Stimulated activated CD8-positive, alpha-beta memory T cell treated with anti-CD3 and anti-CD28 coated beads, Interleukin-2, amount 100 ng/mL, for 1 hour (primary cell): ENCODE measurements at places on chromosomes 4 and X.

DNA sequence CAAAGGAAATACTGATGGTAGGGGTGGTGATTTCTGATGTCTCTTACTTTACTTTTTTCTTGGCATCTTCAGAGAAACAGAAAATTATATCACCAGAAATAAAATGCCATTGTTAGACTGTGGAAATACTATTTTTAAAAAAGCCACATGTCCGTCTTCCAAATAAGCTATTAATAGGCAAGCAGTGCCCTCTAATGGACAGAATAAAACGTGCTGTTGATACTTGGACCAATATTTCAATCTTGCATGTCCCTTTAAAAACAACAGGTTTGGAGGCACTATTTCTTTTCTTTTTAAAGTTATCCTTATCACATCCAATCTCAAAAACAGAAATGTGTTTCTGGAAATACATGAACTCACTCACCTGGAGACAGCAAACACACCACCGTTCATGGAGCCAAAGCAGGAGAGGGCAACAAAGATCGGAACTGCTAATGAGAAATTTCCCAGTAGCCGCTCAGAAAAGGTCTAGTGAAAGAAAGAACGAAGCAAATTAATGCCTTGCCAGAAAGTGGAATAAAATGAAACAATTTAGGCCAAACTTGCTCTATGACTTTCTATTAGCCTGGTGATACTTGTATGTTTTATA is 59.2 kb downstream of the SLC7A11 start:
- no peak for DNase-seq

DNA sequence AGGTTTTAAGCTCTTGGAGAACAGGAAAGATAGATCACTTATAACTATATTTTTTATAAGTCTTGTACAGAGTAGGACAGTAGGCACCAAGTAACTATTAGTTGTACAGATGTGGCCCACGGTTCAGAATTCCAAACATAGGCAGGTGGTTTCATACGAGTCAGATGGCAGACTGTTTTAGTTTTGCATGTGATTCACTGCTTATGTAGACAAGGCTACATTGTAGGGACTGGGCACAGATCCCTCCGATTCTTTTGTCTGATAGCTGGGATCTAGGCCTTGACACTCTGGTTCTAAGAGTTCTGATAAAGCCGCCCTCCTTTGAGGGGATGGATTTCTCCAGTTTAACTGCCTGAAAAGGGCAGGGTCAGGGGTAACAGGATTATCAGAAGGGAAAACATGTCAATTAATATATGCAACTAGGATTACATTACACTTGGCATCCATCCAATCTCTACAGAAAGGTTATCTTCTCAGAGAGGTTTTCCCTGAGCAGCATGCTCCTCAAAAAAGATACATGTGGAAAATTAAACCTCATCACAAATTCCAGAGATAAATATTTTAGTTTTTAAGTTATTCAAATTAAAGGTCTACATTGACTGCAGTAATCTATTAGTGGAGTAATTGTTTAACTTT is 87.8 kb downstream of the SPRY1 start:
- DNase-seq: no peak

- DNase-seq: no peak
Observed at GRCh38 chrX:821327-822107, 190.9 kb downstream of the SHOX start.

- DNase-seq: no peak
Observed at GRCh38 chrX:151722241-151722846, 6.5 kb downstream of the FATE1 start.

GRCh38 chrX:2442694-2443093 is 58.1 kb downstream of the DHRSX start:
- no peak for DNase-seq

- DNase-seq: no peak
Observed at GRCh38 chr4:111274060-111274459, 651.2 kb upstream of the PITX2 start.

DNA sequence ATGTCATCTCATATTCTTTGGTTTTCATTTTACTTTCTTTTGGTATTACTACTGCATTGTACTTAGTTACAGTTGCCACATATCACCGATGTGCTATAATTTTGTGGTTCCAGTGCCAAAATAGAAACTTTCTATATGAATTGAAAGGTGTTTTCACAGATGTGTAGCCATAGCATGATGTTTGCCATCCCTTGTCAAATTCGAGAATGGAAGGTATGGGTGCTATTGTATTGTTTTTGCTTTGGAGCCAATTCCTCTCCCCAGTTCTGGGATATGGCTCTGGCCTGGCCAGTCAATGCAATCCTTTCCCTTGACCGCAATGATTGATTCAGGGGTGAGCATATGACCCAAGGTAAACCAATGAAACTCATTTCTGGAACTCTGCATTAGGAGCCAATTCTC is 86.2 kb upstream of the RPS6KA3 start:
- DNase-seq: no peak

- DNase-seq: no peak
Observed at GRCh38 chr4:151876381-151876988, 115.7 kb upstream of the GATB start.
